K562 (cell line): ENCODE measurements at places on chromosomes 2 and 18. TPM values are rescaled to one million over a fixed set of nuclear protein-coding genes. Genes with fewer than 3 reads are reported as not detected.

The ANKRD12 gene
- total RNA-seq, result 24.2 and 25.4 TPM in 2 replicates

GRCh38 chr2:166593403-166593802, 99.4 kb upstream of the SCN7A start:
- no peak for DNase-seq

- DNase-seq, result no peak
Observed at GRCh38 chr2:1688161-1688560, 56.2 kb downstream of the PXDN start.

GRCh38 chr2:214542295-214542694, 131.4 kb downstream of the VWC2L start:
- DNase-seq, result no peak

The TMEM185B gene
- total RNA-seq, result 26.3 and 27.3 TPM in 2 replicates

DNA sequence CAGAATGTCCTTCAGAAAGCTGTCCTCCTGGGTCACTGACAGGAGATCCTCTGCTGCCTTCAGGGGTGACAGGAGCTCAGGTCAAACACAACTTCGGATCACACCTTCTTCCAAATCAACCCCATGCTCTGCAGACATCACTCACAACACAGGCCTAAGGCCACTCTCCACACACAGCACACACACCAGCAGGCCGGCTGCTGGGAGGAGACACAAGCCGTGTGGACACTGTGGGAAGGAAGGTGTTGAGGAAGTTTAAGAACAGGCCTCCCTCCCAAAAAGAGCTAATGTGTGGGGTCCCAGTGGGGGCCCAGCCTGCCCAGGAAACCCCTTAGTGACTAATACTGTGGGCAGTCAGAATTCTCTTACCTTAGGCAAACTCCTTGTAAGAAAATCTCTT, 290.3 kb upstream of the ID2 start:
- no peak for DNase-seq

The IMPACT gene
- 7.4 and 8.1 TPM in 2 replicates for total RNA-seq

The MTX2 gene
- 70.2 and 70.4 TPM in 2 replicates for total RNA-seq

DNA sequence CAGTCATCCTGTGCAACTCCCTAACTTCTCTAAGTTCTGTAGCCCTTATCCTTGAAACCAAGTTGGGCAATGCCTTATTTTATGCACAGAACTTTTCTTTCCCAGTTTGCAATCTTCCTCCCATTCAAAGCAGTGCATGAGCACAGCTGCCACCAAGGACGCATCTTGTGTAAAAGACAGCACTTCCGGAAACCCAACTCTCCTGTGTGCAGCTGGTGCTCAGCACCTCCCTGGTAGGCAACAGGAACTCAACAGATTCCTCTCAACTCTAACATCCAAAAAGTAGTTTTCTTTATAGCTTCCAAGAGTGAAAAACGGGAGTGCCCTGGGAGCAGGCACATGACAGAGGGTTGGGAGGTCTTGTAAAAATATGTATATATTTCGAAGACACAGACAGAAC, 2.2 kb downstream of the TMEM18 start:
- DNase-seq, result no peak

The CABLES1 gene
- total RNA-seq, result 0.07 and 0.09 TPM in 2 replicates

DNA sequence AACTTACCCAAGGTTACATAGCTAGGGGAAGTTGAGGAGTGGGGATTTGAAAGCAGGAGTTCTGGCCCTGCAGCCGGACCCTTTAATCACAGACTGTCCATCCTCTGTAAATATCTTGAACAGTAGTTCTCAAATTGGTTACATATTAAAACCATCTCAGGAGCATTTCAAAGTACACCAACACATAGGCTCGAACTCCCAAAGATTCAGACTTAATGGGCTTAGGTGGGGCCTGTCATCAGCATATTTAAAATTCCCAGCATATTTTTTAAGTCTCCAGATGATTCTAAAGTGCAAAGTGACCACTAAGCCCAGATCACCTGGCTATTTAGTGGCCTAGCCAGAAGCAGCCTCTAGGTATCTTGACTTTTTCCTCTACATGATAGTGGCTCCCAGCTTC, 192.2 kb downstream of the ZNF385B start:
- DNase-seq, result no peak

- DNase-seq, result no peak
Observed at GRCh38 chr2:118635891-118636290, 211.6 kb downstream of the EN1 start.

DNA sequence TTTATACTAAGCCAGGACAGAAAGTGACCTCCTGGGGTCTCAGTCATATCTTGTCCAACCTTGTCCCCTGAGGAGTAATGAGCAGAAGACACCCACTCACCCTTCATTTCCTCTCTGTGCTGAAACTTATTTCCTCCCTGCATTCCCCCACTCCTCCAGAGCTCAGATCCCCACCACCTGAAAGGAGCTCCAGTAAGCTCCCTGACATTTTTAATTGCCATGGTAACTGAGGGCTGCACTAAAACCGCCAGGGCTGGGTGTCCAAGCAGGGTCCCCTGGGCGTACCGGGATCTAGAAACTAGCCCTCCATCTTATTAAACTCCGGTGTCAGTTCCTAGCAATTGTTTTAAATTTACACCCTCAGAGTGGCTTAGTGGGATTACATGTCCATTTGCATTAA, 393.3 kb upstream of the HNRNPA3 start:
- no peak for DNase-seq

DNA sequence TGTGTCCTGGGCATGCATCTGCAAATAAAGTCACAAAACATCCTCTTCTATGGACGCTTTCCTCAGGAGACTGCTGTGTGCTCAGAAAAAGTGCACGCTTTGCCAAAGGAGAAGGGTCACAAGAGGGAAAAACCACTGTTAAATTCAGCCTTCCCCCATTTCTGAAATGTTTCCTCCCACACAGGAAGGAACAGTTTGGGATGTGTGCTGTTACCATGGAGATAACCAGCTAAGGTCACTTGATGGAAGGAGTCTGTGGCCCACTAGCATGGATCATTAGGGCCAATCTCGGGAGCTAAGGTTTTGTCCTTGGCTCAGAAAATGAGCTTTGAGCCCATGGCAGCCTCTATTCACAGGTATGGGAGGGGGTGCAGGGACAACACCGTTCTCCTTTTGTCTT, 5.6 kb downstream of the KCNE4 start:
- no peak for DNase-seq

The CYP27A1 gene
- 0.20 and 0.34 TPM in 2 replicates for total RNA-seq

DNA sequence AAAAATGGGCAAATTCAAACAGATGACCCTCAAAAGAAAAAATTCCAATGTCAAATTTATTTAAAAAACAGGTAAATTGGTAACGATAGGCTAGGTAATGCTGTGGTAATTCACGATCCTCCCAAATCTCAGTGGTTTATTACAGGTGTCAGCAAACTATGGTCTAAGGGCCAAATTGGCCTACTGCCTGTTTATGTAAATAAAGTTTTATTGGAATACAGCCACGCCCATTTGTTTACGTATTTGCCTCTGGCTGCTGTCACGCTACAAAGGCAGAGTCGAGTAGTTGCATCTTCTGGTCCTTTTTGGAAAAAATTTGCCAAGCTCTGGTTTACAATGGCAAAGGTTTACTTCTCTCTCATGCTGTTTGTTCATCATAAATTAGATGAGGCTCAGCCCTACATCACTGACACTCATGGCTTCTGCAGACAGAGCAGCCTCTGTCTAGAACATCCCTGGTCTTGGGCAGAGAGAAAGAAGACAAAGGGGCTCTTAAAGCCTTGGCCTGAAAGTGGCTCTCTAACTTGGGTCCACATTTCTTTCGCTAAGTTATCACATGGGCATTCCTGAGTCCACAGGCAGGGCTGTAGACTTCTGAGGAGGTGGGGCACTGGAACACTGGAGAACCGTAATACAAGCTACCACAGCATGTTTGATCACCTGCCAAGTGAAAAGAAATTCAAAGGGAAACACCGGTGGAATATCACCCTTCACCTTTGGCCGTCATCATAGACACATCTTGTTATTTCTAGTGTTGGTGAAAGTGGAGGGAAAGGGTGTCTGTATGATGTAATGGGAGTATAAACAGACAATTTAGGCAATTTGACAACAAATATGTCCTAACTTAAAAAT, 34.8 kb downstream of the SP110 start:
- no peak for DNase-seq

GRCh38 chr18:63553081-63553480, 10.9 kb downstream of the SERPINB12 start:
- DNase-seq, result no peak

The MDH1B gene
- total RNA-seq, result 0.07 TPM in 1 of 2 replicates, not detected in the other

DNA sequence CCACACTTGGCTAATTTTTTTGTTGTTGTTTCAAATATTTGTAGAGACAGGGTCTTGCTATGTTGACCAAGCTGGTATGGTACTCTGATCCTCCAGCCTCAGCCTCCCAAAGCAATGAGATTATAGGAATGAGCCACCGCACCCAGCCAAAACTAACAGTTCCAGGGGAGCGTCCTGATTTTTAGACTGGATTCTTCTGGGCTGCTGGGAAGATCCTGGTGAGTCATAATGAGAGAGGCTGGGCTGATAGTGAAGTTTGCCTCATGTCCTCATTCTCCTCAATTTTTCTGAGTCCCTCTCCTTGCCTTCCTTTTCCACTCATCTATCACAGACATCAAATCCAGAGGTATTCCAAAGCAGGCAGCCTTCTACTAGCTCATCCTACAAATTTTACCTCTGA, 81.3 kb downstream of the VSNL1 start:
- no peak for DNase-seq

DNA sequence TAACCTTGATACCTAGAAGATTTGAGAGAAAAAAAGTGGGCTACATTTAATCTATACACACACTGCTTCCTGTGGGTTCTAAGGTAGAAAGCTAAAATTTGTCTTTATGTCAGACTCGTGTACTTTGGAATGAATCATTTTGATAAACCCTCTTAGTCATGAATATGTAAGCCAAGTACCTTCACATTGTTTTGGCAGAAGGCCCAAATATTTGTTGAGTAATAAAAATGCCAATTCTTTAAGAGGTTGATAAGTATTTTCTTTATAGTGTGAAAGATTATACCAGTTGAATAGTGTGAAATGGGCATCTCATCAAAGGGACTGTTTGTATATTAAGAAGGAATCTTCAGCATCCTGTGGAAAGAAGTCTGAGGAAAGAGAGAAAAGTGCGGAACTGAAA, 1464.7 kb upstream of the ZEB2 start:
- peak; percentile 8 for DNase-seq

The NEU2 gene
- total RNA-seq, result not detected in 2 replicates

DNA sequence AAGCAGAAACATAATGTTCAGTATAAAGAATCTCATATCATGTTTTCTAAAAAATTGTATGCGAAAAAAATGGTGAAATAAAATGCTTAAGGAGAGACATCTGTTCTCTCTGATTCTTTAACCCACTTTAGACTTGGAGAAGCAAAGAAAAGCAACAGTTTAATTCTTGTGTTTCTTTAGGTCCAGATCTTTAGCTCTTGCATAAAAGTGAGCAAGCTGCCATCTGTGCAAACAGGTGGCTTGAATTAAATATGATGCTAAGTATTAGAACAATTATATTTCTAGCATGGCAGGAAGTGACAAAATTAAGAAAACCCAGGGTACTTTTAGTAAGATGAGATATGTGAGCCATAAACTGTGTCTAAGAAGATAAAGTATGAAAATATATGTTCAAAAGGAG, 1038.3 kb downstream of the DPP10 start:
- no peak for DNase-seq

DNA sequence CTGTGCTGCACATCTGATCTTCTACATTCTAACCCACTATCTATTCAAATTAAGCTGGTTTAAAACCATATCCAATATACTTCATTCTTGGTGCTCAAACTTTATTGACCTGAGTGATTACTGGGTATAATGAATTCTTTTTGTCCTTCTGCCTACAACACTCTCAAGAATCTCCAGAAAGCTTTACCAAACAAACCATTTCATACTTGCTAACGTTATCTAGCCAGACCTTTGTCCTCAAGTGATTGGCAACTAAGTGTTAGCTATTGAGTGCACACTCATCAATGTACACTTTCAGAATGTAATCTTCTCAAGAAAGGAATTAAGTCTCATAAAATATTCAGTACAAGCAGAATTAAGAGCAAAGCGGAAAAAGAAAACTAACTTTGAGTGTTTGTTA, 1.4 kb downstream of the SUCLG1 start:
- no peak for DNase-seq

DNA sequence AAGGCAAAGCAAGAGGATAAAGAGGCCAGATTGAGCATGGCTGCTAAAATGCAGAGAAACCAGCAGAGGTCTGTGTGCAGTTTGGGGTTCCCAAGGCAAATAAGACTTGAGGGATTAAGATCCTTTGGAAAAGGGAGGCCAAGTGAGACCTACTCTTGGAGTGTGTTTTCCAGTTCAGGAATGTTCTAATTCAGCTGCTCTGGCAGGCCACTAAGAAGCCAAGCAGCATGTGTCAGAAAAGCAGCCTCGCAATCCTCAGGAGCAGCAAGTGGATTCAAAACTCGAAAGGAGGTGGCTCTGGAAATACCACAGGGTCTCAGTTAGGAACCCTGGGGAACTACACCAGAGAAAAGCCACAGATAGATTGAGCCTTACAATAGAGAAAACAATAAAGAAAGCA, 569.2 kb downstream of the METTL4 start:
- no peak for DNase-seq

The L3MBTL4 gene
- not detected in 2 replicates for total RNA-seq

The LRRC30 gene
- total RNA-seq, result not detected in 2 replicates

The GALNT14 gene
- total RNA-seq, result not detected in 2 replicates

DNA sequence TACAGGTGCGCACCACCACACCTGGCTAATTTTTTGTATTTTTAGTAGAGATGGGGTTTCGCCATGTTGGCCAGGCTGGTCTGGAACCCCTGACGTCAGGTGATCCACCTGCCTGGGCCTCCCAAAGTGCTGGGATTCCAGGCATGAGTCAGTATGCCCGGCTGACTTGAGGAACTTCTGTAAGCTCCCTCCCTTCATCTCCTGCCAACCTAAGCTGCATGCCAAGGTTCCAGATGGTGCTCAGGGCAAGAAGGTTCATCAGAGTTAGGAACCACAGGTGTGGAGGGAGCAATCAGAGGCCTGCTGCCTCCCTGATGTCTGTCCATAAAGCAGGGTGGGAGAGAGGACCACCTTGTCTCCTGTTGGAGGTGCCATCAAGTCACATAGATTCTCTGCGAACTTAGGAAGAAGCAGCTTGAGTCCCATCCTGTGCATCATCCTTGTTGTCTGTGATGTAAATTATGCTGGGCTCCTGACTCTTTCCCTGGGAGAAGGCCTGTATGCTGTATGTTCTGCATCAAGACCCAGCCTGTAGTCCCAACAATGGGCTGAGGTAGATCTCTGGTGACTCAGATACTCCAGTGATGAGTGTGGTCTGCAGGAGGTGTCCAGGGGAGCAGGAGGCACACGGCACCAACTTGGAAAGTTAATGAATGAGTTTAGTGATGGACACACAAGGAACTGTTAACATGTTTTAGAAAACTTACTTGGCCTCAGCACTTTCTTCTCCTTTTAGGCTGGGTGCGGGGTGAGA, 53.1 kb downstream of the TMEM17 start:
- DNase-seq, result no peak

- DNase-seq, result no peak
Observed at GRCh38 chr2:100104718-100105677, 37.4 kb downstream of the AFF3 start.

GRCh38 chr2:71100195-71100964, 29.6 kb downstream of the MCEE start:
- peak; percentile 79 for DNase-seq
